ENCODE measurements at places on chromosomes 7 and 10.

GRCh38 chr10:89632824-89633223 is 12.2 kb downstream of the PANK1 start:
- DNase-seq: no peak

DNA sequence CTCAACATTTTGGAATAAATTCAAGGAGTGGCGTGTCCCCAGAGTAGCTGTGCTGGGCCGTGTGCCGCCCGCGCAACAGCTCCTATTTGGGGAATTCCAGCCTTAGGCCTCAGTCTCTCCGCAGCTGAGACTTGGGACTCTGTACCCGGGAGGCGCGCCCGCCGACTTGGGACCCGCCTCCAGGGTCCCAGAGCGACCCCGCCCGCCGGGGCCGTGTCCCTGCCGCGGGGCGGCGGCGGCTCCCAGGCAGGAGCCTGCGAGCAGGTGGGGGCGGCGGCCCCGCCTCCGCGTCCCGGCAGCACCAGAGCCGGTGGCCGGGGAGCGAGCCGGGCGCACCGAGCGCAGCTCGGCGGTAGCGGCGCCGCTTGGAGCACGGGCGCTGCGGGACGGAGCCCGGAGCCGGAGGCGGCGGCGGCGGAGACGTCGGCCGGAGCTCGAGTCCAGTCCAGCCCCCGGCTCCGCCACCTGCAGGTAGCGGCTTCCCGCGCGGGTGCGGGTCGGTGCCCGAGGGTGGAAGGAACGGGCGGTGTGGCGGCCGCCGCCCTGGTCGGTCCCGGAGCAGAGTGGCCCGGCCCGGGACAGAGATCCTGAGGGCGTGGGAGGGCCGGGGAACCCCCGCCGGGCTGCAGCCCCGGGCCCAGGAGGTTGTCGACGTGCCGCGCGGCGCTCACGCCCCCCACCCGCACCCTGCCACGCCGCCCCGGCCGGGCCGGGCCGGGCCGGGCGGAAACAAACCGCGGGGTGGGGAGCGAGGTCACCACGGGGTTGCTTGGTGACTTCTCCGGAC is at the start of gene WIPF3:
Gene WIPF3, plus strand, starts transcription at position 301 of the 787 bp plus-strand sequence. CDS start 28,217 bp downstream, outside the sequence.
- DNase-seq: no peak

DNA sequence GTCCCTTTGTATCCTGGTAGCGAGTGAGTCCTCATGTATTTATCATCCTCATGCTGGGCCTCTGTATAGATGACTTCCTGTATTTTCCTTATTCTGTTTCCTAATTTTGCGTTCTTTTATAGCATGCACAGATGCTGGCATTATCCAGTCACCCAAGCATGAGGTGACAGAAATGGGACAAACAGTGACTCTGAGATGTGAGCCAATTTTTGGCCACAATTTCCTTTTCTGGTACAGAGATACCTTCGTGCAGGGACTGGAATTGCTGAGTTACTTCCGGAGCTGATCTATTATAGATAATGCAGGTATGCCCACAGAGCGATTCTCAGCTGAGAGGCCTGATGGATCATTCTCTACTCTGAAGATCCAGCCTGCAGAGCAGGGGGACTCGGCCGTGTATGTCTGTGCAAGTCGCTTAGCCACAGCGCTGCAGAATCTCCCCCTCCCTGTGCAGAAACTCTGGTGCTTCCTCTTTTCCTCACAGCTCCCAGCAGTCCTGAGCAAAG is 183.1 kb upstream of the PRSS58 start:
- no peak for DNase-seq

DNA sequence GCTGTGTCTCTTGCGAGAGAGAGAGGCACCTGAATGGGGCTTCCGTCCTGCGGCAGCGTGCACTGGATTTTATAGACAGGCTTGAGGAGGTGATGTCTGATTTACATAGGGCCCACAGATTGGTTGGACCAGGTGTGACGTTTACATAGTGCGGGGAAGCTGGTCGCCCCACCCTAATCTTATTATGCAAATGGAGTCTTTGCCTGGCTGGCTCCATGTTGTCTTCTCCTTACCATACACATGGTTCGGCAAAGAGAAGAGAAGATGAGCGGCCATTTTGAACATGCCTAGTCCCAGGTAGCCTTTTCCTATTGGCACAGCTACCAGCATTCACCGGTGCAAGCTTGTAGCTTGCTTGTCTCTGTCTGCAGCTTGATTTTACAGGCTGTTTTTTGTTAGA is 238.5 kb upstream of the GALNT17 start:
- no peak for DNase-seq

GRCh38 chr10:103982639-103983038 is 15.7 kb downstream of the SLK start:
- DNase-seq: no peak

DNA sequence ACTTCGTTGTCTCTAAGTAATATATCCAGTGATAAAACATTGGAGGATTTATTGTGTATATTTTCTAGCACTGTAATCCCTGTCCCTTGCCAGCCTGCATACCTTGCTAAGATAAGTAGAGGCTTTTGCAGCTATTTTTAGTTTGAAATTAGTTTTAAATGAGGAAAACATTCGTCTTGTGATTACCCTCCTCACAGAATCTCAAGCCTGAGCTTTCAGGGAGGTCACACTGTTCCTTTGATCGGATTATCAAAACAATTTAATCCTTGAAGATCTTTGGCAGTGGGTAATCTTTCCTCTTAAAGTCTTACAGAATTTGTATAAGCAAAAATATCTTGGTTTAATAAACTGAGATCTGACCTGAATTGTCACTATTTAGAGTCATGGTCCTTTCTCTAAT is 897.0 kb upstream of the CELF2 start:
- DNase-seq: no peak

DNA sequence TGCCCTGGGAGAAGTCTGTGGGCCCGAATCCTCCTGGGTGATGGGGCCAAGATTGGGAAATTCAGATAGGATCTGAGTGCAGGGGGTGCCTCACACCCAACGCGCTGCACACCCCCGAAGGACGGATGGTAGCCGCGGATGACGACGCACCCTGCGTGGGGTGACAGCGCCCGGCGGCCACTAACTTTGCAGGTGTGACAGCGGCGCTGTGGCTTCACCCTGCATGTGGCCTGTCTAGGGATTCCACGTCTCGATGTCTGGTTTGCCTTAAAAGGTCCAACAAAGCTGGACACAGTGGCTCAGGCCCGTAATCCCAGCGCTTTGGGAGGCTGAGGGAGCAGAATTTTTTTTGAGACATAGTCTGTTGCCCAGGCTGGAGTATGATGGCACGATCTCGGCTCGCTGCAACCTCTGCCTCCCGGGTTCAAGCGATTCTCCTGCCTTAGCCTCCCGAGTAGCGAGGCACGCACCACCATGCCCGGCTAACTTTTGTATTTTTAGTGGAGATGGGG is 18.6 kb downstream of the ADAP1 start:
- DNase-seq: no peak

- DNase-seq: peak; percentile 45
Observed at GRCh38 chr7:28107960-28108359, 72.6 kb downstream of the JAZF1 start.

DNA sequence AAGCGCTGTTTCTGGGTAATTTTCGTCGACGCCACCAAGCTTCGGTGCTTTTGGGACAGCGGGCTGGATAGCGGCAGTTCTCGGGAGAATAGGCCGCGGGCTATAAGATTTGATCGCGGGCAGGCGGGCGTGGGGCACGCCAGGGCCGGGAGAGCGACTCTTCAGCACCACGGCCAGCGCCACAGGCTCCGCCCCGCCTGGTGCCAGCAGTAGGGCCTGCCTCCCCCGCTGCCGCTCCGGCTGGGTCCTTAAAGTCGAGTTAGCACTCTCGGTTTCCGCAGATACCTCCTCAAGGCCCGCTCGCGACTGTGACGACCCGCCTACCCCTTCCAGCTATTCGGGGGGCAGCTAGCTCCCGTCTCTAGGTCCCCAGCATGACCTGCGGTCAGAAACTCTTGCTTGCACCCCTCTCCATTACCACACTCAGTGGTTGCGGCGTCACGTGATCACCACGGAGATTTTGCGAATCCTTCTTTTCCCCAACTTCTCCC is 9.4 kb downstream of the NXPH1 start:
- no peak for DNase-seq

DNA sequence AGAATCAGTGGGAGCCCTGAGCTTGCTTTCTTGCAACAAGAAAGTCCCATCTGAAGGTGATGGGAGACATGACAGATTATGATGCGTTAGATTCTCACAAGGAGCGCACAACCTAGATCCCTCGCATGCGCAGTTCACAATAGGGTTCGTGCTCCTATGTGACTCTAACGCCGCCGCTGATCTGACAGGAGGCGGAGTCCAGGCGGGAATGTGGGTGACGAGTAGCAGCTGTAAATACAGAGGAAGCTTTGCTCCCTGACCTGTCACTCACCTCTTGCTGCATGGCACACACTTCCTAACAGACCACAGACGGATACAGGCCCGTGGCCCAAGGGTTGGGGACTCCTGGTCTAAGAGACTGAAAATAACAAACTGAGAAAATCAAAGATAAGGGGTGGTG is 1163.4 kb upstream of the AUTS2 start:
- DNase-seq: no peak

DNA sequence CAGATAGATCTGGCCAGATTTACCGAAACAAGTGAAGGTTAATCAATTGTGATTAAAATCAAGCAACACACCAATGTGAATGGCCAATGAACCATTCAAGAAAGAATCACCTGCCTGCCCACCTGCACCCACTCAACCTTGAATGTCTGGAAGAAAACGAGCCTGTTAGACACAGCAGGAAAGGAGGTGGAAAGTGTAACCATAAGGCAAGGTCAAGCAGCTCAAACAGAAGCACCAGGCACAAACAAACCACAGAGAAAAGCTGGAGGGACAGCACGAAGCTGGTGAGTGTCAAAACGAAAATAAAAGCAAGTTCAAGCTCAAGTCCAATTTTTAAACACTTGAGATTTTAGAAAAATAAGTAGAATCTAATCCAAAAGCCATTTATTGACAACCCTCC is 64.9 kb downstream of the STEAP1B start:
- no peak for DNase-seq

GRCh38 chr10:29486433-29486832 is 148.3 kb downstream of the SVIL start:
- no peak for DNase-seq

DNA sequence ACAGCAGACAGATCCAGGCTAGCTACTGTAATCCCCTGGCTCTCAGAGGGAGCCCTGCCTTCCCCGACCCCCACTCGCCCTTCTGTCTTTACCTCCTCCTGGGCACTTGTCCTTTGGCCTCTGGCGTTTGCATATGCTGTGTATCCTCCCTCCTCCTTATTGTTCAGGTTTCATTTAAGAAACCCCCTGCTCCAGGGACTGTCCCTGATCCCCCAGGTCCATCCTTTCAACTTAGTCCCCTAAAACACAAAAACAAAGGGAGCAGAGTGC is 25.7 kb downstream of the GRID1 start:
- no peak for DNase-seq

DNA sequence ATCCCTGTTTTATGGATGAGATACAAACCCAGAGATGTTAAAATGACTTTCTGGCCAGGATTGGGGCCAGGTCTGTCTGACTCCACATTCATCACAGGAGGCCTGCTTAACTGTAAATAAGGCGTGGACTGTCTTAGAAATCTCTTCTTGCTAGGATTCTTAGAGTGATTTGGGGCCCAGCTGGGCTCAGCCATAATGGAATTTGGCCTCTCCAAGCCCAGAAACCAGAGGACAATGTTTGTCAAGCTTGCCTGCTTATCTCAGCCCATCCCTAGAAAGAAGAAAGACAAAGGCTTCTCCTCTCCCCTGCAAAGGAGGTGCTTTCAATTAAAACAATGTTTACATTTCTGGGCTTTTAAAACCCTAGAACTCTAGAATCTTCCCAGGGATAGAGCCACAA is 2.9 kb downstream of the HABP2 start:
- DNase-seq: no peak

DNA sequence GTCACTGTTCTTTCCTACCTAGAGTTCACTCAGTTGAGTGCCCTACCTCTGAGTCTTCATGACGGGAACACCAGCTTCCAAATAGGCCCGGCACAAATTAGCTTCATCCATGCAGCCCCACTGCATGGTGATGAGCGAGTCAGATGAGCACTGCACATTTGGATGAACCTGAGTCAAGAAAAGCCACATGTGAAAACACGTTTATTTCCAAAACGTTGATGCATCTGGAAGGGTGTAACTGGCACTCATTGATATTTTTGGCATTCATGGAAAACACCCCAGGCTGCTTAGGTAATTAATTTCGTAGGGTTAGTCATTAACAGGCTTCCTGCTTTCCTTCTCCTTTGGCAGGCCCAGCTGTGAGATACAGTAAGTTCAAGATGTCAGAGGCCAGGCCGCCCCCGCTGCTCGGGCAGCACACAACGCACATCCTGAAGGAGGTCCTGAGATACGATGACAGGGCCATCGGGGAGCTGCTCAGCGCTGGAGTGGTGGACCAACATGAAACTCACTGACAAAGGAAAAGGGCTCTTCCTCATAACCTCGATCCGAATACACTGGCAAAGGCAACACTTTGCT is 725.2 kb downstream of the SUGCT start:
- DNase-seq: no peak

GRCh38 chr7:79529214-79529880 is 75.9 kb upstream of the MAGI2 start:
- peak; percentile 82 for DNase-seq

DNA sequence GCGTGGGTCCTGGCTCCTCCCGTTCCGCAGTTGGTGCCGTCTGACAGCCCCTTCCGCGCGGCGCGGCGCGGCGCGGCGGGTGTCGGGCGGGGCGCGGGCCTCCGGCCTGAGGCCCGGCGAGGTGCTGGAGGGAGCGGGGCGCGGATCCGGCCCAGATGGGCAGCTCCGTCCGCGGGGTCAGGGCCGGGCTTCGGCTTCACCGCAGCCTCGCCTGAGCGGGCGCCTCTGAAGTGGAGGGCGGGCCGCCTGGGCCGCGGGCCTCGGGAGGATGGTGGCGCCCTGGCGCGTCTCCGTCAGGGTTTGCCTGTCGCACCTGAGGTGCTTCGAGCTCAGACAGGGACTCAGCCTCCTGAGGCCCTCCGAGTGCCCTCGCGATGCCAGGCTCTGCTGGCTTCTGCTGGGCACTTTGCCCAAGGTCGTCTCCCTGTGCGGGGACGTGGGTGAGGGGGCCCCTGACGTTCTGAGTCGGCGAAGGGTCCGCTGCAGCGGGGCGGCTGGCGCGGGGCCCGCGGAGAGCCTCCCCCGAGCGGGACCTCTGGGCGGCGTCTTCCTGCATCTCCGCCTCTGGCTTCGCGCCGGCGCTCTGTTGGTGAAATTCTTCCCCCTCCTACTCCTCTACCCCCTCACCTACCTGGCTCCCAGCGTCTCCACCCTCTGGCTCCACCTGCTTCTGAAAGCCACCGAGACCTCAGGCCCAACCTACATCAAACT is 473 bp downstream of the ADCK2 start:
- DNase-seq: peak; percentile 9

- no peak for DNase-seq
Observed at GRCh38 chr7:55504967-55505658, 67.2 kb downstream of the VOPP1 start.

GRCh38 chr7:156082048-156083040 is 270.1 kb upstream of the SHH start:
- DNase-seq: no peak

All from kidney glomerular epithelial cell (primary cell).